Nasal cavity respiratory epithelium epithelial cell of viscerocranial mucosa (primary cell): ENCODE measurements at places on chromosomes 6 and 20. TPM values are rescaled to one million over a fixed set of nuclear protein-coding genes. Genes with fewer than 3 reads are reported as not detected.

Gene MYB
- under 0.01 and 0.36 TPM in 2 replicates for total RNA-seq

Gene CPXM1
- total RNA-seq, result not detected in 2 replicates

Gene LINC00237
- not detected in 2 replicates for total RNA-seq

Gene MYH7B
- under 0.01 TPM in 2 replicates for total RNA-seq

Gene VWA7
- 0.34 and 1.00 TPM in 2 replicates for total RNA-seq

Gene MEP1A
- 0.07 TPM in 1 of 2 replicates, not detected in the other for total RNA-seq

Gene PTCHD4
- 1.7 and 3.6 TPM in 2 replicates for total RNA-seq

Gene NKAPL
- total RNA-seq, result 1.9 and 3.1 TPM in 2 replicates

Gene MLN
- not detected in 2 replicates for total RNA-seq

Gene ID4
- 1.6 and 13.3 TPM in 2 replicates for total RNA-seq

Gene SSTR4
- not detected in 2 replicates for total RNA-seq

Gene AGER
- total RNA-seq, result 0.14 and 0.34 TPM in 2 replicates

Gene LPA
- total RNA-seq, result 0.43 TPM in 1 of 2 replicates, not detected in the other

Gene SLC32A1
- not detected in 2 replicates for total RNA-seq

Gene PNLDC1
- total RNA-seq, result 0.07 TPM in 1 of 2 replicates, not detected in the other

Gene TGM3
- total RNA-seq, result 16.7 TPM in 1 of 2 replicates, not detected in the other

Gene GCNT2
- 16.7 and 28.7 TPM in 2 replicates for total RNA-seq

Gene ABHD16B
- not detected in 2 replicates for total RNA-seq

Gene APOBEC2
- not detected in 2 replicates for total RNA-seq

Gene GZF1
- total RNA-seq, result 43.7 and 56.4 TPM in 2 replicates

Gene PRSS35
- under 0.01 TPM in 1 of 2 replicates, not detected in the other for total RNA-seq

Gene SYNJ2
- 9.2 and 12.3 TPM in 2 replicates for total RNA-seq

Gene MAS1L
- total RNA-seq, result not detected in 2 replicates

Gene RARS2
- total RNA-seq, result 32.1 and 32.3 TPM in 2 replicates

Gene KCNG1
- 118 and 145 TPM in 2 replicates for total RNA-seq

Gene SASH1
- 7.2 and 14.2 TPM in 2 replicates for total RNA-seq

Gene SAPCD1
- 0.57 TPM in 1 of 2 replicates, not detected in the other for total RNA-seq

Gene CTSZ
- total RNA-seq, result 57.4 and 119 TPM in 2 replicates

Gene MC3R
- total RNA-seq, result not detected in 2 replicates

Gene LRRC73
- total RNA-seq, result 0.14 and 0.34 TPM in 2 replicates

Gene NELFCD
- 28.4 and 61.2 TPM in 2 replicates for total RNA-seq

Gene SIM1
- total RNA-seq, result not detected in 2 replicates

Gene HLA-DQB1
- total RNA-seq, result not detected in 2 replicates
